Activated T-cell treated with anti-CD3 and anti-CD28 coated beads, Interleukin-2, amount 50 U/mL, for 4 hours (primary cell): ENCODE measurements at places on chromosomes 12 and 14. TPM values are rescaled to one million over a fixed set of nuclear protein-coding genes. Genes with fewer than 3 reads are reported as not detected.
A peak's percentile ranks its signal among the peaks of the same experiment; 100 is the strongest.

GRCh38 chr12:4829793-4830162, 79.9 kb upstream of the KCNA1 start:
- DNase-seq = no peak

GRCh38 chr14:22598896-22599244, 770 bp downstream of the ABHD4 start:
- DNase-seq = peak; percentile 33

The KRT7 gene
- total RNA-seq = 1.5 TPM

The RHOF gene
- 80.7 TPM for total RNA-seq

The TPH2 gene
- total RNA-seq = not detected
